ENCODE measurements at places on chromosomes 13 and 19.

DNA sequence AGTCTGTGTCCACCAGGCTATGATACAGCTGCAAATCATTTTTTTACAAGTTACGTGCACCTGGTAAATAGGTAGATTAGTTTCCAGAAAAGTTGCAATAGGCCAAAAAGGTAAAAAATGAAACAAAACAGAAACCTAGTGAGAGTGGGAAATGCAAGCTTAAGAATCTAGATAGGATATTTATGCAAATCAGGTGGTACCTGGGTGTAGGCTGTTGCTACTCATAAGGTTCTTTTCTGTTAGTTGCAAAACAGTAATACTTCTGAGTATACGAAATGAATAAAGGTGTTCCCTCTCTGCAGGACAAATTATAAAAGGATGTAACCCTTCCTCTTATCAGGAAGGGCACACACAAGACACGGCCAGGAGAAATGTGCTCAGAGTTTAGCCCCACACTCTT is 97.9 kb downstream of the UGGT2 start:
- H3K27ac ChIP-seq, result no peak overlapping the region
- no peak overlapping the region for H3K4me3 ChIP-seq
- no peaks in the 10 kb centered on the region for H3K4me1 ChIP-seq
- H3K36me3 ChIP-seq, result no peaks in the 10 kb centered on the region

GRCh38 chr13:33186861-33187291 is 98.7 kb downstream of the STARD13 start:
- no peak overlapping the region for H3K4me3 ChIP-seq
- peak overlapping the region; percentile 1 for H3K27ac ChIP-seq
- no peaks in the 10 kb centered on the region for H3K36me3 ChIP-seq
- DNase-seq, result no peak
- peaks cover 58% of the 10 kb centered on the region for H3K4me1 ChIP-seq

DNA sequence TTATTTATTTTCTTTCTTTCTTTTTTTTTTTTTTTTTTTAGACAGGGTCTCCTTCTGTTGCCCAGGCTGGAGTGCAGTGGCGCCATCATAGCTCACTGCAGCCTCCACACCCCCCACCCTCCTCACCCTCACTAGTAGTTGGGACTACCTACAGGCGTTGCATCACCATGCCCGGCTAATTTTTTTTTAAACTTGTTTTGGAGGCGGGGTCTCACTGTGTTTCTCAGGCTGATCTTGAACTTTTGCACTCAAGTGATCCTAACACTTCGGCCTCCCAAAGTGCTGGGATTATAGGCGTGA is 33.6 kb downstream of the GJA3 start:
- H3K27me3 ChIP-seq, result no peaks in the 10 kb centered on the region
- H3K4me3 ChIP-seq, result no peak overlapping the region
- H3K27ac ChIP-seq, result peak overlapping the region; percentile 95
- DNase-seq, result no peak
- peaks cover 13% of the 10 kb centered on the region for H3K4me1 ChIP-seq

- no peaks in the 10 kb centered on the region for H3K4me1 ChIP-seq
- no peak for DNase-seq
- no peak overlapping the region for H3K4me3 ChIP-seq
- no peak overlapping the region for H3K27ac ChIP-seq
- no peaks in the 10 kb centered on the region for H3K36me3 ChIP-seq
These were observed 2.4 kb downstream of the LILRA5 start for GRCh38 chr19:54310543-54310942.

- no peaks in the 10 kb centered on the region for H3K4me1 ChIP-seq
- no peaks in the 10 kb centered on the region for H3K27me3 ChIP-seq
- H3K36me3 ChIP-seq, result no peaks in the 10 kb centered on the region
- H3K27ac ChIP-seq, result no peak overlapping the region
These were observed 345.3 kb downstream of the TEX29 start for GRCh38 chr13:111665691-111666095.

GRCh38 chr13:20461860-20462532 is 63.7 kb downstream of the CRYL1 start:
- H3K27ac ChIP-seq, result no peak overlapping the region
- H3K27me3 ChIP-seq, result no peaks in the 10 kb centered on the region
- DNase-seq, result no peak
- no peak overlapping the region for H3K4me3 ChIP-seq
- H3K36me3 ChIP-seq, result no peaks in the 10 kb centered on the region
- peaks cover 8% of the 10 kb centered on the region for H3K4me1 ChIP-seq
